ENCODE measurements at places on chromosomes 7 and 10. TPM values are rescaled to one million over a fixed set of nuclear protein-coding genes. Genes with fewer than 3 reads are reported as not detected.
A peak's percentile ranks its signal among the peaks of the same experiment; 100 is the strongest.

ACSM6 gene
- not detected for total RNA-seq

MMD2 gene
- total RNA-seq = not detected

SPDYE8 gene
- not detected for total RNA-seq

YWHAG gene
- 97.9 TPM for total RNA-seq

CLEC2L gene
- total RNA-seq = 0.18 TPM

ZNF467 gene
- total RNA-seq = 19.9 TPM

INHBA gene
- total RNA-seq = 5.7 TPM

HHEX gene
- total RNA-seq = 0.32 TPM

TEX47 gene
- not detected for total RNA-seq

POLR2J2 gene
- 2.4 TPM for total RNA-seq

- DNase-seq = no peak
- H3K4me1 ChIP-seq = no peaks in the 10 kb centered on the region
- H3K4me3 ChIP-seq = peak overlapping the region; percentile 91
These were observed 1.0 kb downstream of the BCL7B start for GRCh38 chr7:73556208-73557107.

- H3K36me3 ChIP-seq = no peaks in the 10 kb centered on the region
- H3K27ac ChIP-seq = no peak overlapping the region
- H3K4me3 ChIP-seq = no peak overlapping the region
- no peak for DNase-seq
- H3K27me3 ChIP-seq = no peaks in the 10 kb centered on the region
These were observed 8.1 kb downstream of the AOC1 start for GRCh38 chr7:150860291-150860977.

GRCh38 chr7:22654831-22655230, 72.2 kb upstream of the IL6 start:
- no peaks in the 10 kb centered on the region for H3K4me1 ChIP-seq
- no peaks in the 10 kb centered on the region for H3K27me3 ChIP-seq
- no peak overlapping the region for H3K4me3 ChIP-seq
- DNase-seq = no peak

DNA sequence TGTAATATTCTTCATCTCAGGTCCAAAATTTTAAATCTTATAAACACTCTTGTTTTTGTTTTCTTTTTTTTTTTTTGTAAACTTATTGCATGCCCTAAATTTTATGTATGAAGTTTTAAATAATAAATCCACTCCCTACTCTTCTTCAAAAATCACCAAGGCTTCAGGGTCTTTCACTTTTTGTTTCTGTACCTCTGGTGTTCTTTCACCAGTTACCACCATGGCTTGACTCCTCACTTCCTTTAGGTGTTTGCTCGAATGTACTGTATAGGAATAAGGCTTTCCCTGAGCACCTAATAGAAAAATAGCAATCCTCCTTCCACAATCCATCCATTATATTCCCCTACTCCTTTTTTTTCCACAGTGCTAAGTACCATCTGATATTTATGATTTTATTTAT, 962.8 kb upstream of the POT1 start:
- no peak for DNase-seq
- H3K27me3 ChIP-seq = no peaks in the 10 kb centered on the region
- H3K36me3 ChIP-seq = no peaks in the 10 kb centered on the region

DNA sequence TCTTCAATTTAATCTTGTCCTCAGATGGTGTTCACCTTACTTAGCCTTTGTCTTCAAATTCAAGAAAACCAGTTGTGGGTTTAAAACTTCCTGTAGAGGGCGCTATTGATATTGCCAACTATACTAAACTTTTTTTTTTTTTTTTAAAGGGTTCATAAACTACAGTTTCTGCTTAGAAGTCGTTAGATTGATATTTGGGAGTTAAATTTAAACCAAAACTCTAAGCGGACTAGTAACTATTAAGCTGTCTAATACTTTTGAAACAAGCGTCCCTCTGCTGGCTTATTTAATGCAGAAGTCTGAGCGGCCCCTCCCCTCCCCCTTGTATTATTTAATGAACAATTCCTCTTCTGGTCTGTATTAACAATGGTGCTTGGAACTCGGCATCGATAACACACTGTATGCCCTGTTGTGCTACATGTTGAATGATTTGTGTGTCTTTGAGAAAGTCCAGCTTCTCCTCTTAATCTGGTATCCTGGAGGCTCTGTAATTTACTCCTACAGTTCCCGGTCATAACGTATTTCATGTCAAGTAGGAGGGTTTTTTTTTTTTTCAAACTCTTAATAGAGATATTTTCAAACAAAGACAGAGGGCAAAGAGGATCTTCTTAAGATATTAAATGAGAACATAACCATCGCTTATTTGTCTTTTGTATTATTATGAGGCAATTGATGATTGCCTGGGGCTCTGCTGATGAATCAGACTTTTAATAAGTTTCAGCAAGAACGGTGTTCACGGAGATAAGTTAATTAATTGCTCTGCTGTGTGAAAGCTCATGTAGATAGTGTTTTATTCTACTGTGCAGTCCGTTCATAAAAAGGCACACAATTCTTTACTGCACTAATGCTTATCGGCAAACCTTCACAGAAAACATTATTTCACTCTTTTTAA, 22.6 kb upstream of the CREB5 start:
- H3K4me1 ChIP-seq = no peaks in the 10 kb centered on the region
- no peak overlapping the region for H3K4me3 ChIP-seq
- H3K36me3 ChIP-seq = no peaks in the 10 kb centered on the region
- peak; percentile 76 for DNase-seq

DNA sequence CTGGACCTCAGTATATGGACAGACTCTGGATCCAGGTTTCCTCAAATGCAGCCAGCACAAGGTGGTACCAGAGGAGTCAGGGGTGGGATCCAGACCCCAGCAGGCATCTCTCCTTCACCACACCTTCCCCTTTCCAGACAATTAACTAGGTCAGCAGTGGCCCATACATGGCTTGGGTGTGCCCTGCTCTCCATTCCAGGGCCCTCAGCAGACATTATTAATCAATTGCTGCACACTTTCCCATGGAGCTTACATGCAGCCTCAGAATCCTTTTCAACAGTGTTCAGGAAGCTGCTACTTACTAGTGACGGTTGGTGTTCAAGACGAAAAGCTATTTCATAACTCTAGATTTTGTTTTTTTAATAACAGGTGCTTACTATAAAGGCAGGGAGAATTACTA, 6.0 kb downstream of the COL13A1 start:
- peaks cover 41% of the 10 kb centered on the region for H3K4me1 ChIP-seq
- H3K27me3 ChIP-seq = no peaks in the 10 kb centered on the region
- peak; percentile 42 for DNase-seq
- H3K27ac ChIP-seq = no peak overlapping the region

DNA sequence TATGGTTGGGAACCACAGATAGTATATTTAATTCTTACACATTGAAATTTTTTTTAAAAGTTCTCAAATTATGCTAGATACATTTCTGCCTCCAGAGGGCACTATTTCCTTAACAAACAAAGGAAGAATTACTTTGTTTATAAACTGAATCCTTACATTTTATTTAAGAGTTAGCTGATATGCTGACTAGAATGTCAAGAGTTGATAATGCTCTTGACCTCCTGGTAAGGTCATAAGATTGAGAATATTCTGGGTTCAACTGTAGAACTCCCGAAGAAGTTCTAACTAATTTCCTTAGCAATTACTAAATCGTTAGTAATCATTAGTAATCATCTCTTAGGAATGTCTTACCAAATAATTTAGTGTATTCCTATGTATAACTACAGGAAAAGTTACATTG, 95.3 kb upstream of the CYP26C1 start:
- H3K27ac ChIP-seq = no peak overlapping the region
- peak; percentile 53 for DNase-seq
- no peak overlapping the region for H3K4me3 ChIP-seq
- H3K36me3 ChIP-seq = no peaks in the 10 kb centered on the region

DNA sequence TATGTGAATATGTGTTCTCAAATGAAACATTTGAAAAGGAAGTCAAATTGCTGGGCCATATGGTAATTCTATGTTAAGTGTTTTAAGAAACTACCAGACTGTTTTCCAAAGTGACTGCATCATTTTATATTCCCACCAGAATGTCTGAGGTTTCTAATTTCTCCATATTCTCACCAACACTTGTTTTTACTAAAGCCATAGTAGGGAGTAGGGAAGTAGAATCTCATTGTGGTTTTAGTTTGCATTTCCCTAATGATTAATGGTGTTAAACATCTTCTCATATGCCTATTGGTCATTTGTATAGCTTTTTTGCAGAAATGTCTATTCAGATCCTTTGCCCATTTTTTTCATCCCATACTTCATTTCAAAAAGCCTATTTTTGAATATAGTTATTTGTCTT, 9.1 kb upstream of the SEMA4G start:
- H3K4me1 ChIP-seq = no peaks in the 10 kb centered on the region
- no peak overlapping the region for H3K27ac ChIP-seq
- no peaks in the 10 kb centered on the region for H3K27me3 ChIP-seq
- peaks cover 57% of the 10 kb centered on the region for H3K36me3 ChIP-seq

- H3K4me3 ChIP-seq = peak overlapping the region; percentile 97
- peak overlapping the region; percentile 96 for H3K27ac ChIP-seq
- no peaks in the 10 kb centered on the region for H3K36me3 ChIP-seq
These were observed 566 bp downstream of the ZNF789 start for GRCh38 chr7:99473315-99473596.

DNA sequence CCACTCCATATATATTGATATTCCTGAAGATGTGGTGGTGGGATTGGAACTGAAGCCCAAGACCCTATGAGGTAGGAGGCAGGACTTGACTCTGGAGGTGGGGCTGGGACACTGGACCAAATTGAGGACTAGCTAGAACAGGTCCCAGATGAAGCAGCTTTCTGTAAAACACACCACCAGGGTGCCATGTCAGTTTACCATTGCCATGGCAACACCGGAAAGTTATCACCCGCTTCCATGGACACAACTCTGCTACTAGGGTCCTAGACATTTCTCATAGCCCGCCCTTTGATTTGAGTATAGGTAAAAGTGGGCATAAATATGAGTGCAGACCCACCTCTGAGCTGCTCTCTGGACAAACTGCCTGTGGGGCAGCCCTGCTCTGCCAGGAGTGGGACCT, 490.5 kb upstream of the PFKP start:
- H3K36me3 ChIP-seq = no peaks in the 10 kb centered on the region
- DNase-seq = no peak
- no peaks in the 10 kb centered on the region for H3K4me1 ChIP-seq

GRCh38 chr7:139034855-139035585, 822 bp downstream of the ZC3HAV1L start:
- H3K27me3 ChIP-seq = peaks cover 21% of the 10 kb centered on the region
- no peak overlapping the region for H3K27ac ChIP-seq
- H3K4me3 ChIP-seq = peak overlapping the region; percentile 27
- no peaks in the 10 kb centered on the region for H3K36me3 ChIP-seq
- peak; percentile 39 for DNase-seq

GRCh38 chr10:92914478-92915325, 66.4 kb downstream of the EXOC6 start:
- H3K4me3 ChIP-seq = no peak overlapping the region
- H3K36me3 ChIP-seq = no peaks in the 10 kb centered on the region
- no peaks in the 10 kb centered on the region for H3K27me3 ChIP-seq

DNA sequence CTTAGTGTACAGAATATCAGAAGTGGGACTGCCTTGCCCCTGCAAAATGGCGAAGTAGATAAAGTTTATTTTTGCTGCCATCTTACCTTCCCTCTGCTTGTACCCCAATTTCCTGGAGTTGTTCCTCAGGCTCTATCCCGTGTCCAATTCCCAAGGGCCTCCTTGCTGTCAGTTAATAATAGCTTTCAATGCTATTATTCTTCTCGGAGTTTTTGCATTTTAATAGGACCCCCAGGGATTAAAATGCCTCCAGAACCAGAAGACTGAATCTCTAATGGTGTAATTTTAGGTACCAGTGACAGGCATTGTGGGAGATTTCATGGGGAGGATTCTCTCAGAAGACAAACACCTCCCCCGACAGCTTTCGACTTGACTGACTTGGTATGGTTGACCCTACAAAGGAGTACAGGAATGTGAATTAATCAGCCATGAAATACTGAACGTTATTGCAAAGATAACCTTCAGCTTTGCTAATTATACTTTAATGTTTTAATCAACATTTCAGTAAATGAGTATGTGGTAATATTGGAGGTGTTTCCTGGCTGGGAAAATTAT, 75.2 kb downstream of the ZNF22 start:
- no peak for DNase-seq
- H3K27me3 ChIP-seq = no peaks in the 10 kb centered on the region
- H3K27ac ChIP-seq = no peak overlapping the region
- H3K4me1 ChIP-seq = peaks cover 19% of the 10 kb centered on the region
- no peak overlapping the region for H3K4me3 ChIP-seq

DNA sequence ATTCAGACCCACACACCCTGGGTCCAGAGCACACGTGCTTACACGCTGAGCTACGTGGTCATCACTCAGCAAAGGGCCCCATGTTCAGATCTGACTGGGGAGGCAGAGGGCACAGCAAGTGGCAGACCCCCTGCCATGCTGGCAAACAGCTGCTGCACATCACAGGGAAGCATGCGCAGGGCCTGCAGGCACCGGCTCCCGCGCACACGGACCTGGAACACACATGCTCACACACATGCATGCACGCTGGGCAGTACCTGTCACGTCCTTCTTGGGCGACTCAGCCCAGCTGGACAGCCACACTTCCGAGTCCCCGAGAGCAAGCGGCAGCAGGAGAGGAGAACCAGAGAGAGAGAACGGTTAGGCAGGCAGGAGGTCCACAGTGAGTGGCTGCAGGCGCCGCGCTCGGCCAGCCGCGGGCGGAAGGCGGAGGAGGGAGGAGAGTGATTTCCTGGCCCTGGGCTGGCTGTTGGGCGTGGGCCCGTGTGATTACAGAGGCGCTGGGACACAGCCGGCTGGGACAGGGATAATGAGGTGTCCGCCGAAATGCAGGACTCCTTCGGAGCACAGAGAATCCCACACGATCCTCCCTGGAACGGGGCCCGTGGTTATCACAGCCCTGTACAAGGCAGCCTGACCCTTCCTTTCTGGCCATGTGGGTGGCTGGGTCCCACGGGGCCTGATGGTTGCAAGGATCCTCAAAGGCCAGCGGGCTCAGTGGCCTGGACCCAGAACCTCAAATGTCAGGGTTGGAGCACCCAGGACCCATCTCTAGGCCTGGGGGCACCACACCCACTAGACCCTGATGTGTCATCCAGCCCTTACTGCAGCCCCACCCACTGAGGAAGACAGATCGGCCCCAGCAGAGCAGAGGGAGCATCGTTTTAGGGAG, 175.1 kb downstream of the NEURL1 start:
- no peaks in the 10 kb centered on the region for H3K36me3 ChIP-seq
- H3K27ac ChIP-seq = no peak overlapping the region
- no peak overlapping the region for H3K4me3 ChIP-seq
- no peaks in the 10 kb centered on the region for H3K27me3 ChIP-seq
- no peaks in the 10 kb centered on the region for H3K4me1 ChIP-seq
- DNase-seq = peak; percentile 78

DNA sequence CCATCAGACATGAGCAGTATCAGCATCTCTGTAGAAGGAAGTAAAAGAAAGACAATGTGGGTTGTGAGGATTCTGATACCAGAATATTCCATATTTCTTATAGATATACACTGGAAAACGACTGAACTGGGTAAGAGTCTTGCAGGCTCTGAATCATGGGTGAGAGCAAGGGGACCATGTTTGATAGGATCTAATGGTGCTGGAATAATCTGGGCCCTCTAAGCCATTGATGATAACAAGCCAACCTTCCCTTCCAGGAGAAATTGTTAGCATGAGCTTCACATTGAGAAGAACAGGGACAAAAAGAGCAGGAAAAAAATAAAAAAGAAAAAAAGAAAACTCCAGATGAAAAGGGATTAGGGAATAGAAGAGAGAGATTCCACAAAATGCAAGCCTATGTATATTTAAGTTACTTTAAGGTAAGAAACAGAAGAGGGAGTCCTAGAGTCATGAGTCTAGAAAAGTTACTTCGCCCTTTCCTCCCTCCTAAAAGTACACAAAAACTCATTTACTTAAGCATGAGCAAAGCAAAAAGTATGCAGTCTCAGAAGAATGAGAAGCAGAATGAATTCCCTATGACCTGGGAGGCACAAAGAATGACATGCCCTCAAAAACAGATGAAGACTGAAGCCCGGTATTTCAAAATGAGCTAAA, 181.9 kb downstream of the TMEM26 start:
- H3K4me1 ChIP-seq = no peaks in the 10 kb centered on the region
- H3K36me3 ChIP-seq = no peaks in the 10 kb centered on the region

All from cardiac muscle cell (in vitro differentiated cells and primary cell).